ENCODE measurements at places on chromosomes 4 and X.

DNA sequence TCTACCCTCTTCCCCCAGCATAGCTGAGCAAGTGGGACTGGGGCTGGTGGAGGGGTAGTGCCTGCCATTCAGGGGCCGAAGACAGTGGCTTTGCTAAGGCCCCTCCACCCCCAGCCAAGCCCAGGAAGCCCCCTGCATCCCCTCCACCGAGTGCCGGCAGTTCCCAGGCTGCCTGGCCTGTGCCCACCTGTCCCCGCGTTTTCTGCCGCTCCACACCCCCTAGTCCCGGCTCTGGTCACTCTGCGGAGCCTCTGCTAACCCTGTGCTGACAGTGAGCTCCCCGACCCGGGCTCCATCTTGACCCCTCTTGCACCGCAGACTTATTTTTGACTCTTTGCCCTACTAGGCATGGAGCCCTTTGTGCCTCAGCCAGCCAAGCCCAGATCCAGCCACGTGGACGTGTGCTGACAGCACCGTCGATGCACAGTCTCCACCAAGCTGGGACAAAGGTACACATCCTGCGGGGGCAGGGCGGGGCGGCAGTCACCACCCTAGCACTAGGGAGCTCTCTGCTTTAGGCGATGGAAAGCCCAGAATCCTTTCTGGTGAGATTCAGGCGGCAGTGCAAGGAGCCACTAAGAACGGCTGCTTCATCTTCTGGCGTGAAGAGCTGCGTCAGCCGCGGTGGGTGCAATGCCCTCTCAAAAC is 96.6 kb downstream of the PHKA2 start:
- DNase-seq, result no peak

DNA sequence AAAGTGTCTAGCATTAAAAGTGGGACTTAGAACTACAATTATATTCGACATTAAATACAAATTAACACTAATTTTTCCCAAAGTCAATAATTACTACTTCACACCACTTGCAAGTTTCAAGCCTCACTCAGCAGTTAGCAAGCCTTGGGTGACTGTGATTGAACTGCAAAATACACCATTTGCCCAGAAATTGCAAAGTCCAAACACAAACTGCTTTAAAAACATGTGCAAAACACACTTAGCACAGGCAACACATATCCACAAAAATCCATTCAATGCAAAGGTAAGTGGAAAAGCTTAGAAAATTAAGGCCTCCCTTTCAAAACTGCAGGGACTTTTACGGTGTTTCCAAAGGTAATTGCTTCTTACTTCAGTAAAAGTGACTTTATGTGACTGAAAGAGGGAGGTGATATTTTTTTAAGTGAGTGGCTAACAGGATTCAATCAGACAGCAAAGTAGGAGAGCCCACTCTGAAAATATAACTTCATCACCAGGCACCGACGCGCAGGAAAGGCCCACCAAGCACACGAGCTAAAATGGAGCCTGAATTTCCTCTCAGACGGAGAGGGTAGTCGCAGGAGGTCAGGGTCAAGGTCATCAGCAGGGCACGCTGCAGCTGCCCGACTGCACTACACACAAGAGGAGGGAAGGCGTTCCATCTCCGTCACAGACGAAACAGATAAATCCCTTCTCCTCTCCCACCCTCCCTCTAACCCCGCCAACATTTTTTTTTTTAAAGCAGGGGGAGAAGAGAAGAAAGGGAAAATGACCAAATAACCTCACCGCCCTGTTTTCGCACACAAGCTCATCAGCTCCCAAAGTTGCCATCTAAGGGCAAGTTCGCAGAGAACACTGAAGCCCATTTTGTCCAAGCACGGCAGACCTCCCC is 3.1 kb downstream of the ZNF827 start:
- no peak for DNase-seq

DNA sequence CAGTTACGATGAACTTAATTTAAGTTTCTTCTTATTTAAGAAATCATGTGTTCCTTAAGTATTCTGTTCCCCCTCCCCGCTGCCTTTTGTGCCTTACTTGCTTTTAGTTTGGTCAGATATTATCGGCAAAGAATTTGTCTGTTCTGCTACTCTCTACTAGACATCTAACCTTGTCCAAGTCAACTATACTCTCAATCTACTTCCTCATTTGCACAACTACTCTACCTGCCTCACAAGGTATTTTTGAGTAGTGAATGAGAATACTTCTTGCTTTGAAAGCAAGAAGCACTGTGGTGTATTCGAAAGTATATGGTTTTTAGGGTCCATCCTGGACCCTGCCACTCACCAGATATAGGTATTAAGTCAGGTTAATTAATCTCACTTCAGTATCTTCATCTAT is 8.0 kb upstream of the KLHL5 start:
- no peak for DNase-seq

DNA sequence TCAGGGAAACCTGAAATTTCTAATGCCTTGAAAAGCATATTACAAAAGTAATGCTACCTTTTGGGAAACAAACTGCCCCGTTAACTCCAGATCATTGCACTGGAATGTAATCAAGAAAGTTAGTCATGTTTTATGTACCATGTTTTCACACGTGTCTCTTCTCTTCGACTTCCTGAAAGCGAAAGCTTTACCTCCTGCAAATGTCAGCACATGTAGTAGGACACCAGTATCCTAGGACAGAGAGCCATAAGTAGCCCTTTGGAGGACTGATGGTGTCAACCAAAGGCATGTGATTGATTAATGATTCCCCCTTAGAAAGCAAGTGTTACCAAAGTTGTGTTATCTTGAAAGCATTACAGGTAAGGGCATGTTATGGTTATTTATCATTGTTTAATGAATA is 8.8 kb upstream of the MND1 start:
- DNase-seq, result no peak

DNA sequence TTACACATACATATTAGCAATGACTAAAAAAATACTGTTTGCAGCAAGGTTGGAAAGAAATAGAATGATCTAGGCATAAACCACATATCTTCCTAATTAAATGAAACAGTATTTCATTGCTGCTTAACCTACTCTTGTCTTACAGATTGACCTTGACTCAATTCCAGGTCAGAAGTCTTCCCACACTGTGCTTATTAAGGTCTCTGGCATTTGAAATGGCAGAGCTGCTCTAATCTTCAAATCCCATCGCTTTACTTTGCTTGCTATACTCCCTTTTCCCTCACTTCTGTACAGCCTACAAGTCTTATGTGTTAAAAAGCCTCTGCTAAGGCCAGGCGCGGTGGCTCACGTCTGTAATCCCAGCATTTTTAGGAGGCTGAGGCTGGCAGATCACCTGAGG is 424.5 kb downstream of the RPA4 start:
- no peak for DNase-seq

- no peak for DNase-seq
These were observed 264.0 kb upstream of the HAND2 start for GRCh38 chr4:173793937-173794510.

- no peak for DNase-seq
These were observed 2521.4 kb downstream of the ARAP2 start for GRCh38 chr4:33722800-33723516.

DNA sequence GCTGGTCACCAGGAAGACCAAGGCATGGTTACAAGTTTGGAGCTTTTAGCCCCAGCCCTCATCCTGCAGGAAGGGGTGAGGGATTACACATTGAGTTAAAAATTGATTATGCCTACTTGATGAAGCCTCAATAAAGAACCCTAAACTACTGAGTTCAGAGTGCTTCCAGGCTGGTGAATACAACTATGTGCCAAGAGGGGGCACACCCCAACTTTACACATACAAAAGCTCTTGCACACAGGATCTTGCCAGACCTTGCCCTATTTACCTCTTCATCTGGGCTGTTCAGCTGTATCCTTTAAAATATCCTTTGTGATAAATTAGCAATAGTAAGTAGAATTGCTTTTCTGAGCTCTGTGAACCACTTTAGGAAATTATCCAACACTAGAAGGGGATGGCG is 489.3 kb downstream of the INPP4B start:
- no peak for DNase-seq

- DNase-seq, result no peak
These were observed 68.1 kb downstream of the UCHL1 start for GRCh38 chr4:41324861-41325260.

GRCh38 chr4:26468977-26469376 is 21.3 kb downstream of the CCKAR start:
- DNase-seq, result no peak

DNA sequence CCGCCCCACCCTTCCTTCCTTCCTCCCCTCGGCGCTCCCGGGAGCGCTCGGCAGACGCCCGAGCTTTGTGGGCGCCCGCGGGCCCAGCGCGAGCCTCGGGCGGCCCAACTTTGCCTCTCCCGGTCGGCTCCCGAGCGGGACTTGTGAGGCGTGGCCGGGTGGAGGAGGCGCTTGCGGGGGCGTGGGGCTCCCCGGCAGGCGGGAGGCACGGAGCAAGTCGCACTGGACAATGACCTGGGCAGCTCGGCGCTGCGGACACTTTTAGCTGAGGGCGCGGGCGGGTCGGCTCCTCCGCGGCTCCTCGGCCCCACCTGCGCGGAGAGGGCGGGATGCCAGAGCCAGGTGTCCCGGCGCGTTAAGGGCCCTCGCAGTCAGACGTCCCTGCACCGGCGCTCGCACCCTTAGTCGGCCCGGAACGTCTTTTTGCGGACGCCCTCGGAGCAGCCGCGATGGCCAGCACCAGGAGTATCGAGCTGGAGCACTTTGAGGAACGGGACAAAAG is 385 bp downstream of the DCLK2 start:
- DNase-seq, result no peak

DNA sequence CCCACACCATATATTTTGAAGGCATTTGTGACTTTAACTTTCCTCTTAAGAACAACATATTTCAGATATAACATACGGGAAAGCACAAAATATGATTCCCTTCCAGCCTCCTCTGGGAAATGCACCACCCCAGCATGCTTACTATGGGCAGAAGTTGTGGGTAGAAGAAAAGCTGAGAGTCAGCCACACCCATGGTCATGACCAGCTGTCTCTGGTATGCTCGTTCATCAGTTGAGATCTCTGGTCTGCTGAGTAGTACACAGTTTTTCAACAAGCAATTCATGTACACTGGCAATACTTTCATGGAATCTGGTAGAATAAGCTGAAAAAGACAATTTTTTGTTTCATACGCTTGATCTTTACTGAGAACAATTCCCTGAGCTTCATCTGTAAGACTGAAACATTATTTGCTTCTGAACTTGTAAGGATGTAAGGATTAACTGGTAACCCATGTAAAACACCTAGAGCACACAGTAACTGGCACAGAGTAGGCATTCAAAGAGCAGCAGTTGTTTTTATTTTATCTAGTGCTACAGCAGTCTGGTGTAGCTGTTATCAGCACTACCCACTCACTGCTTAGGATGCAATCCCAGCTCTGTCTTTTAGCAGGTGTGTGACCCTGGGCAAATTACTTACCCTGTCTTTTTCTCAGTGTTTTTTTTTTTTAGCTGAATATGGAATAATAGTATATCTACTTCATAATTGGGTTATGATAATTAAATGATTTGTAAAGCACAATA is 47.6 kb downstream of the METTL14 start:
- DNase-seq, result no peak
